GM03348 (cell line): ENCODE measurements at places on chromosomes 7 and 10.
A peak's percentile ranks its signal among the peaks of the same experiment; 100 is the strongest.

GRCh38 chr10:116629340-116629739 lies 8.6 kb downstream of the PNLIPRP2 start:
- DNase-seq: no peak

DNA sequence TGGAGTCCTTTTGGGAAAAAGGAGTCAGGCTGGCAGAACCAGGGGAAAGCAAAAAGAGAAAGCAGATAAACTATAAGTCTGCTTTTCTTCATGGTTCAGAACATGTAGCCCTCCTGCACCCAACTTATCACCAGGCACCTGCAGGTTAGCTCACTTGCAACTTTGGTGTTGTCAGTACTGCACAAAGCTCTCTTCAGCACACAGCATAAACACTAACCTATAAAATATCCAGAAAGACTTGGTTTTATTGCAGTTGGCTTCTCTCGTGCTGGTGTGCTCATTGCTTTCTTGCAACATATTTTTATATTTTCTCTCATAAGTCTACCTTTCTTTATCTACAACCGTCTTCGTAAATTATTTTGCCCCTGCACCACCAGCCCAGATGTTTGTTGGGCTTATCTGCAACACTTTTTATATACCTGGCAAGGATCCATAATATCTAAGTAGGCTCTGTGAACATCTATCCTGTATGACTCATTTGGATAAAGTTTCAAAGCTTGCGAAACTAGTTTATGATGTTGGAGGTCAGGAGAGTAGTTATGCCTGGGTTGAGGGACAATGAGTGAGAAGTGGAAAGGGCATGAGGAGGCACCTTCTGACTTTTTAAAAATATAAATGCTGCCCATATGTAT lies 164.6 kb downstream of the ANKRD30A start:
- DNase-seq: no peak

DNA sequence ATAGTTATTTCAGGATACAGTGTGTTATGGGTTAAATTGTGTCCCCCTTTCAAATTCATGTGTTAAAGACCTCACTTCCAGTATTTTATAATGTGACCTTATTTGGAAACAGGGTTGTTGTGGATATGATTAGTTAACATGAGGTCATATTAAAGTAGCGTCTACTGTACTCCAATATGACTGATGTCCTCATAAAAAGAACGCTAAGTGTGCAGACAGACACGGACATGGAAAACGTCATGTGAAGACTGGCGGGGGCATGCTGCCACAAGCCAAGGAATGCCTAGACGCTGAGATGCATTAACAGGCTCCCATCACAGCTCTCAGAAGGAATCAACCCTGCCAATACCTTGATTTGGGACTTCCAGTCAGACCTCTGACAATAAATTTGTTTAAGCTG lies 1.5 kb upstream of the WDR37 start:
- DNase-seq: no peak

DNA sequence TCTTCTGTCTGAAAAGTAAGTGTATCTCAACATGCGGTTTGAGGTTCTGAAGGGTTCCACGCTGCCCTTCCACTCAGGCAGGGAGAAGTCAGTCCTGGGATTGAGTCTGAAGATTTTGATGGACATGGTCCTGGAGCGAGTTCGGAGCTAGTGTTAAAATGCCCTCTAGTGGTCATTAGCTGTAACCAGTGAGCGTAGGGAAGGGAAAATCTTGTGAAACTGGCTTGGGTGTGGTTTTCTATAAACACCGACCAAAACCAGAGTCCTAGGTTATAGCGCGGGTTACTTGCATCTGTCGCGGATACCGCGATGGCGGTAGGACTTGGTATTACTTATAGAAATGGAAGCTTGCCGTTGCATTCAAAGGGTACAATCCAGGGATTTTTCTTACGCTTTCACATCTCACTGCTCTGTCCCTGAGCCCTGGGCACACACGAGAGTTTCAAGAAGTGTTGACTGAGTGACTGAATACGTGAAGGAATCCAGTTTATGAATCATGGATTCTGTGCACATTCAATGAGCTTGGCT lies 348.2 kb upstream of the C7orf33 start:
- DNase-seq: peak; percentile 73

DNA sequence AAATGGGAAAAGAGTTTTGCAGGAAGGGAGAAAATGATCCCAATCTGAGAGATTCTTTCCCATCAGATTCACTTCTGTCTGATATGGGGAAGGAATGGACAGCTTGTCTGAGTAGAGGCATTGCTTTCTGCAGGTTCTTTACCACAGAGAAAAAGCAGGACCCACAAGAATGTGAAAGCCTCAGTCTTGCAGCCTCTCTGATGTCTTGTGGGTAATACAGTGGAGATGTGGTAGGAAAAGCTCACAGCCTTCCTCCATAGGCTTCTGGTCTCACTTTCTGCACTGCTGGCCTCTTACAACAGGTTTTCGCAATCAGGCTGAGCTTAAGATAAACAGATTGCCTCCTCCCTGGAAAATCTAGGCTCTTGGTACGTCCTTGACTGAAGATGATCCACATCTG lies 551 bp downstream of the IFIT1 start:
- DNase-seq: peak; percentile 76

- no peak for DNase-seq
Measured at GRCh38 chr10:97075961-97076525, 109.7 kb downstream of the SLIT1 start.

- DNase-seq: no peak
Measured at GRCh38 chr10:49269523-49269922, 29.4 kb upstream of the C10orf71 start.
